ENCODE measurements at places on chromosomes 16 and 17.

DNA sequence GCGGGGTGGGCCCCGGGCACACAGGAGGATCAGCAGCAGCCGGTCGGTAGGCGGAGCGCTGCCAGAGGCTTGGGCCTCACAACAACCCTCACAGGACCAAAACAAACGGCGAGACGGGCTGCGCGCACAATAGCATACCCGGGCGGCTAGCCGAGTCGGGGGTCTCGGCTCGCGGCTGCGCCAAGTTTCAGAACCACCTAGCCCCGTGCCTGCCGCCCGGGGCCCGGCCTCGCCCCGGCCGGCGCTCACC, 732 bp downstream of the ULK2 start:
- DNase-seq, result peak; percentile 67

DNA sequence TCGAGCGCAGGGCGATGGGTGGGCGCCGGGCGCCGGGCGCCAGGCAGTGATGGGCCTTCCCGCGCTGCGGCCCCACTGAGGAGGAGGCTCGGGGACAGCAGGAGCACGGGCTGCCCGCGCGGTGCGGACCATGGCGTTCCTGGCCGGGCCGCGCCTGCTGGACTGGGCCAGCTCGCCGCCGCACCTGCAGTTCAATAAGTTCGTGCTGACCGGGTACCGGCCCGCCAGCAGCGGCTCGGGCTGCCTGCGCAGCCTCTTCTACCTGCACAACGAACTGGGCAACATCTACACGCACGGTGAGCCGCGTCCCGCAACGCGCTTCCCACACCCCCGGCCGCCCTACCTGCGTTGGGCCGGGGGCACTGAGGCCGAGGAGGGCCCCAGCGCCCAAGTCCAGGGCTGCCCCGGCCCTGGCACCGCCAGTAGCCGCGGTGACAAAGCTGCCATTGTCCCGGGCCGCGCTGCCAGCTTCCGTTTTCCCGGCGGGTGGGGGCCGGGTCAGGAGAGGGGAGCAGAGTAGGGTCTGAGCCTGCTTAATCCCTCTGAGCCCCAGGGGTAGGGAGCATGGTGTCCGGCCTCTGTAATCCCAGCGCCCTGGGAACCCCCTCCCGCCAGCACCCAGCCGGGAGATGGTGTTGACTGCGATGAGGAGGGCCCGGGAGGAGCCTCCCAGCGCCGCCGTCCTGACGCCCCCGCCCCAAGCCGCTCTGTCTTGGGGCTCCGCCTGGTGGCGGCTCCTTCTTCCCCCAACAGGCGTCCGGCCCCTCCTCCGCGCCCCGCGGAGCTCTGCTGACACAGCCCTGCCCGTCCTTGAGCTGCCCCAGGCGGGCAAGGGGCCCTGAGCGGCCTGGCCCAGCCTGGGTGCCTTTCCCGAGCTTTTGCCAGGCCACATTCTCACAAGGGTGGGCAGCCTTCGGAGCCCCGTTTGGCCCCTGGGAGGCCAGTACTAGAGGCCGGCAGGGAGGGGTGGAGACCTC, 685 bp downstream of the PAQR4 start:
- peak; percentile 63 for DNase-seq

GRCh38 chr17:56592487-56593085, 913 bp upstream of the NOG start:
- peak; percentile 87 for DNase-seq

DNA sequence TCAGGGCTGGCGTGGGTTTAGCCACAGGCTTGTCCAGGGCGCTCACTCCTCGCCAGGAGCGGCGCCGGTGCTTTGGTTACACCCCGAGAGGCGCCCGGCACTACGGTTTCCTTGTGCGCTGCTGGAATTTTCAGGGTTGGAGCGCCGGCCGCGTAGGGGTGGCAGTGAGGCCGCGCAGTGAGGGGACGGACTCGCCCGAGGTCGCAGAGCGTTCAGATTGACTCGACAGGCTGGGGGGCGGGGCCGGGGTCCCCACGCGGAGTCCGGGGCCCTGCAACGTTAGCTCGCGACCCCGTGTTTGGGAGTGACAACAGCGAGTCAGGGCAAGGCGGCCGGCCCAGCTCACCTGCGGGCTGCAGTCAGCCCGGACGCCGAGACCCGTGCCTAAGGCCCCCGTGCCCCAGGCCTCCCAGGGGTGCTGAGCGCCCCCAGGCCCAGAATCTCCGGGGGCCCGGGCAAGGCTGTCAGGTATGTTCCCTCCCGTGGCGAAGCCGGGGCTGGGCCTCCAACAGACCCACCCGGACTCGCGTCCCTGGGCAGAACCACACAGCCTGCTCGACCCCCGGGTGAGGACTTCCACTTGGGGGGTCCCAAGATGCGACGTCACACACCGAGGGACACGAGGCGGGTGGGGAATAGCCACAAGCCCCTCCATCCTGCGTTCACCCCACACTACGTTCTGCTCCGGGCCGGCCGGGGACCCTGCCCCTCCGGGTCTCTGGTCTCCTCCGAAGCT, 1.3 kb upstream of the ACTG1 start:
- DNase-seq, result peak; percentile 78

GRCh38 chr17:55289106-55289446, 24.3 kb downstream of the HLF start:
- DNase-seq, result no peak

GRCh38 chr17:40411821-40412220, 5.9 kb downstream of the TOP2A start:
- no peak for DNase-seq

DNA sequence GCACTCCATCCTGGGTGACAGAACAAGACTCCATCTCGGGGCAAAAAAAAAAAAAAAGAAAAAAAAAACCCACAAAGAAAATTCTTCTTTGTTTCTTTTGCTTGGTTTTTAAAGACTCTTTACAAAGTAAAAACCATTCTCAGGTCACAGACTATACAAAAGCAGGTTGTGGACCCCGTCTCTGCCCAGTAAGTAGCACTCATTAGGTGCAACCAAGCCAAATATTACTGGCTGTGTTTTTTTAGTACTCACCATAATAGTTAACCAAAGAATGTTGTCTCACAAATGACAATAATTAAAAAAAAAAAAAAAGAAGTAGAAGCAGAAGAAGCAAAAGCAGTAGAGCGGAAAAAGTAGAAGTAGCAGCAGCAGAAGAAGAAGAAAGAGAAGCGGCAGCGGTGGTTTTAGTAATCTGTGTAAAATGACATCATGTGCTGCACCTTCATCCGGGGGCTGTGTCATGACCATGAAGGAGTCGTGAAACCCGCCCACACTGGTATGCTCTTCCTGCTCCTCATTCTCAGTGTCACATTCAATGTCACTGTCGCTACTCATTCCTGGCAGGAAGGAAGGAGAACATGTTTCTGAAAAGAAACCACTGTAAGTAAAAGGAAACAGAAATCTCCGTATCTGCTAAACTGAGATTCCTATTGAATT, 105.4 kb downstream of the TRIM37 start:
- DNase-seq, result no peak

- no peak for DNase-seq
Measured at GRCh38 chr16:1615761-1616160, 3.6 kb downstream of the CRAMP1 start.

DNA sequence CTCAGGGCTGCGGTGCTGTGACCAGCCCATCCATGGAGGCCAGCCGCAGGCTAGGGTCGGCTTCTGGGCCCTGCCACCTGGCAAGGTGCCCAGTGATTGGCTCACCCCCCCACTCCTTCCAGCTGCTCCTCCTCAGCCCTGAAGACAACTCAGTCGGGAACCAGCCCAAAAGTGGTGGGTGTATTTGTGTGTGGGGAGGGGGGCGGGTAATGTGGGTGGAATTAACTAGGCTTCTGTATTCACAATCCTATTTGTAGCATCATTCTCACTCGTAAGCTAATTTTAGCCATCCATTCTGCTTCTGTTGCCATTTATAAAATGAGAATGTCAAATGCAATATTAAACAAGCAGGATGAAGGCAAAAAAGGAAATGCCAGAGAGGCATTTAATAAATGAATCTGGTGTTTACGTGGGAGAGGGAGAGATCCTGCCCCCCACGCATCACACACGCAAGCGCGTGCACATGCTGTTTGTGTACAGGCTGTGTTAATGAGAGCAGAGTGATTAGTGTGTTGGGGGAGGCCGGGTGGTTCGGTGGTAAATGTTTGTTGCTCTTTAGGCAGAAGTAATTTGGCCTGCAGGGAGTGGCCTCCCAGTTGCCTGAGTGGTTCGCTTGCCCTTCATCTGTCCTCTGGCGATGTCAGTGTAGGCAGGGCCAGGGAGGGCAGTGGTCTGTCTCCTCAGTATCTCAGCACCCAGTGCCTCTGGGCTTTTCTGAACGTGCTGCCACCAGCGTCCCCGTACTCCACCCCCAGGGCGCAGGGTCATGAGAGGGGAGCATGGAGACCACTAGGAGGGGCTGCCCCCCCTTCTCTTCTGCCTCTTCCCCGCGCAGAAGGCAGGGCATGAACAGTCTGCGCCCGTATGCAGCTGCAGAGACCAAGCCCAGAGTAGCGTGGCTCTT, 140.1 kb downstream of the CCDC182 start:
- peak; percentile 20 for DNase-seq

GRCh38 chr16:66378741-66379570, 12.5 kb downstream of the CDH5 start:
- no peak for DNase-seq

DNA sequence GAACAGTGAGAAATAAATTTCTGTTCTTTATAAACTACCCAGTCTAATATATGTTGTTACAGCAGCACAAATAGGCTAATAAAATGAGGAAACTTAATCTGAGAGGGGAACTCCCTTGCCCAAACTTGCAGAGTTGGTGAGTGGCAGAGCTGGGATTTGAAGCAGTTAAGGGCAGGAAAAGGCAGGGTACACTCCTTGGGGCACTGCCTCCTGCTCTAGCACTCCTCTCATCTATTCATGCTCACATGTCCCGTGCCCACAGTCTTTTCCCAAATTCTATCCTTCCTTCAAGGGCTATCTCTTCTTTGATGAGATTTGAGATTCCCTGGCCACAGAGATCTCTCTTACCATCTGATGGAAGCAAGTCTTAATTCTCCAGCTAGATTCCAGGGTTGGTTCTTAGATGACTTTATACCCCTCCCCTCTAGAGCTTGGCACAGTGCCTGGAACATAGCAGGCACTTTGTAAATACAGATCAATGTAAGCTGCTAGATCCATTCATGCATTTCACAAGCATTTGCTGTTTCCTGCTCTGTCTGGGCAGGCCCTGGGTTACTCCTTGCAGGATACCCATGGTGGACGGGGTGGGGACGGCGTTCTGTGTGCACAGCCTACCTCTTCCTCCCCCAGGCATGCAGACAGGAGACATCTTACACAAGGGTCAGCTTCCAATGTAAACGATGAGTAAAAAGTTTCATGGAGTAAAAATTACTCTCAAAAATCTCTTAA, 39.2 kb upstream of the ABCC12 start:
- no peak for DNase-seq

DNA sequence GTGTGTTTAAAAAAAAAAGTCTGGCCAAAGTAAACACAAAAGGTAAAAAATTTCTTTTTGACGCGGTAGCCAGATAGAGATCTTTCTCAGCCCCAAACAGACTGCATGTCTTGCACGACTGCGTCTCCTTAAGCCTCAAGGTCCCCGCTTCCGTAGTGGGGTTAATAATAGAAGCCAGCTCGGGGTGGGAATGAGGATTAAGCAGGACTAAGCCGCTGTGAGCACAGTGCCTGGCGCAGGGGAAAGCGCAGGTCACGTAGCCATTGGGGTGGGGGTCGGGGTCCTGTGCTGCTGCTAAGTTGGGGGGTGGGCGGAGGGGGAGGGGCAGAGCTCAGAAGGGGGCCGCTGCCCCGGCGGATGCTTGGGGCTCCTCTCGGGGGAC, 521 bp downstream of the GGA2 start:
- DNase-seq, result peak; percentile 22

GRCh38 chr17:78442648-78443218, 64.3 kb downstream of the PGS1 start:
- DNase-seq, result no peak

DNA sequence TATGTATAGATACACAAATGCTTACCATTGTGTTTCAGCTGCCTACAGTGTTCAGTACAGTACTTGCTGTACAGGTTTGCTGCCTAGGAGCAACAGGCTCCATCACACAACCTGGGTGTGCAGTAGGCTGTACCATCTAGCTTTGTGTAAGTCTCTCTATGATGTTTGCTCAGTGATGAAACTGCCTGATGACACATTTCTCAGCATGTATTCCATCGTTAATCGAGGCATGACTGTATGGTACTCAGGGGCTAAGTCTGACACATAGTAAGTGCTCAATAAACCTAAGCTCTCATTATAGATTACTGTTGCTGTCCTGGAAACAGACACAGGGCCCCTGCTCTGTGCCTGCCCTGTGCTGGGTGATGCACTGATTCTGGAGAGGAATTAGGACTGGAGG, 18.1 kb downstream of the KCNJ12 start:
- no peak for DNase-seq

GRCh38 chr17:73205459-73205961, 12.7 kb downstream of the COG1 start:
- DNase-seq, result no peak

DNA sequence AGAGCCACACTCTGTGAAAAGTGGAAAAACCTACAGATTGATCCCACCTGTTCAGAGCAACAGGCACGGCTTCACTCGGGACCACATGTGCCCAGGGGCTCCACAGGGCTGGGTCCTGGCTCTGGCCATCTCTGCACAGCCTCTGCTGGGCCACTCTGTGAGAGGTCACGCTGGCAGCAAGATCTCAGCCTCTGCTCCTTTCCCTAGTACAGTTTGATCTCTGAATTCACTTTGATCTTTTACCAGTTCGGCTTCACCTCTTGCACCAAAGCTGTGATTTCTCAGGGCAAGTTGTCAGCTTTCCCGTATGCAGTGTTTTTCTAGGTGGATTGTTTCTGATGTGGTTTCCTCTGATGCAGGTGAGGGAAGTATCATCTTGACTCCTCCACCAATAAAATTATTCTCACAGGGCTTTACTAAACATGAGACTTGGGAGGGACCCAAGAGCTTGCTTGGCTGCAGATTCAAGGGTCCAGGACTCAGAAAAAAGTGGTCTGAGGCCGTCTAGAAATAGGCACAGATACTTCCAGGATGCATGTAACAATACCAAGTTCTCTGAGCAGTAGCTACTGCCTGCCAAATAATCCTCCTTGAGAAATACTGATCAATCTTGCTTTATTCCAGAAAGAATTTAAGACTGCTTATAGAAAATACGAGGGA, 24.0 kb upstream of the ALDH3A1 start:
- no peak for DNase-seq

- no peak for DNase-seq
Measured at GRCh38 chr17:72407931-72408330, 287.1 kb downstream of the SOX9 start.

- no peak for DNase-seq
Measured at GRCh38 chr16:5034167-5034523, 410 bp upstream of the NAGPA start.

- DNase-seq, result no peak
Measured at GRCh38 chr17:17837380-17837821, 615 bp upstream of the SREBF1 start.

- no peak for DNase-seq
Measured at GRCh38 chr16:1917665-1918350, 407 bp downstream of the HS3ST6 start.
